ENCODE measurements at places on chromosomes 13 and 19. TPM values are rescaled to one million over a fixed set of nuclear protein-coding genes. Genes with fewer than 3 reads are reported as not detected.

DNA sequence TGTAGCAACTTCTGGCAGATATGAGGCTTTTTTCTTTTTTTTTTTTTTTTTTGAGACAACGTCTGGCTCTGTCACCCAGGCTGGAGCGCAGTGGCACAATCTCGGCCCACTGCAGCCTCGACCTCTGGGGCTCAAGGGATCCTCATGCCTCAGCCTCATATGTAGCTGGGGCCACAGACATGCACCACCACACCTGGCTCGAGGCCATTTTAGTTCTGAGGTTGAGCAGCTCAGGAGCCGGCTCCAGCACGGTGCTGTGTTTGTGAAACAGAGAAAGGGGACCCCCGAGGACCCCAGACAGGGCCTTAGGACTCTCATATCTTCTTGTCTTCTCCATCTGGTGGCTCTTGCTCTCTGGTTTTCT lies 3.4 kb upstream of the FLT3LG start:
- no peak overlapping the region for H3K4me3 ChIP-seq
- peaks cover 48% of the 10 kb centered on the region for H3K4me1 ChIP-seq
- no peaks in the 10 kb centered on the region for H3K27me3 ChIP-seq
- DNase-seq = no peak

Gene VSTM1
- total RNA-seq = not detected

GRCh38 chr19:46014941-46015686 lies 7.7 kb downstream of the PGLYRP1 start:
- peaks cover 31% of the 10 kb centered on the region for H3K27me3 ChIP-seq
- no peak overlapping the region for H3K27ac ChIP-seq
- DNase-seq = no peak
- H3K4me3 ChIP-seq = peak overlapping the region; percentile 68
- peaks cover 18% of the 10 kb centered on the region for H3K4me1 ChIP-seq
- H3K36me3 ChIP-seq = peaks cover 18% of the 10 kb centered on the region

DNA sequence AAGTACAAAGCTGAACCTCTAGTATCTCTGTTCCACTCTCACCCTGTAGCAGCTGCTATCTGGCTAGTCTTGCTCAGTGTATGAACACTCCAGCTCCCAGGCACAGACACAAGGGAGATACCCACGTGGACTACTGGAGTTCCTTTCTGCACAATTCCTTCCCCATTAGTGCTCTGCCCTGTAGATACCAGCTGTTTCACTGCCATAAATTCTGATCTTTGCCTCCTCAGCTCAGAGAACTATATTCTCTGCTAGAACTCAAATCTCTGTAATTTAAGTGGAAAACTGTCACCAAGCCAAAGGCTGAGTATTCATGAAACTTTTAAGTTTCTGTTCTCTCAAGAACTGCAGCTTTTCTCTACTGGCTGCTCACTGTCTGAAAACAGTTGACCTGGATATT lies 273.7 kb downstream of the DIAPH3 start:
- no peak overlapping the region for H3K4me3 ChIP-seq
- H3K36me3 ChIP-seq = no peaks in the 10 kb centered on the region
- no peaks in the 10 kb centered on the region for H3K4me1 ChIP-seq
- DNase-seq = no peak

DNA sequence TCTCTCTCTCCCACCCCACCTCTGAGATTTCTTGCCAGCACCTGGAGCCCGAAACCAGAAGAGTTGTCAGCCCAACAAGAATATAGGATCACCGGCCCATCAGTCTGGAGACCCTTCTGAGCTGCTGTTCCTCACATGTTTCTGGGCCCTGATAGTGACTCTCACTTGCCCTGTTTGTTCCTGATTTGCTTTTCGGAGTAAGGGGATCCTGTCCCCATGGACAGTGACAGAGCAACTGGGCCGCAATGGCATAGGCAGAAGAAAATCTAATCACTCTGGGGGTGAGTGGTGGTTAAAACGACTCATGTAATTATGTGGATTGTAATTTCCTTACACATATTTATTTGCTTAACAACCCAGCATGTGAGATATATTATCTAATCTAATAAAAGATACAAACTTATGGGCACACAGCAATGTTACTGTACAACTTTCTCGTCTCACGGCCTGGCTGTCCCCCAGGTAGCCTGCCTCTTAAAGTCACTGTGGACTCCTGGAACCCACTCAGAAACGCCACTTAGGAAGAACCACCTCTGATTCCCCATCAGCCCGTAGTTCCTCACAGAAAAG lies 663 bp upstream of the SMAD9 start:
- H3K4me3 ChIP-seq = peak overlapping the region; percentile 82
- no peak for DNase-seq
- H3K27ac ChIP-seq = peak overlapping the region; percentile 92
- H3K27me3 ChIP-seq = no peaks in the 10 kb centered on the region
- H3K4me1 ChIP-seq = peaks cover 42% of the 10 kb centered on the region

Gene OR7G1
- total RNA-seq = not detected

Gene SIGLEC6
- 4.4 TPM for total RNA-seq

GRCh38 chr13:102571075-102571474 lies 25.7 kb upstream of the TPP2 start:
- H3K4me1 ChIP-seq = no peaks in the 10 kb centered on the region
- H3K4me3 ChIP-seq = no peak overlapping the region
- no peak for DNase-seq
- H3K36me3 ChIP-seq = no peaks in the 10 kb centered on the region
- no peaks in the 10 kb centered on the region for H3K27me3 ChIP-seq

Gene ANKLE1
- total RNA-seq = 1.4 TPM

Gene PCDH9
- 33.8 TPM for total RNA-seq

Gene UGGT2
- 48.6 TPM for total RNA-seq

Gene AMER2
- not detected for total RNA-seq

DNA sequence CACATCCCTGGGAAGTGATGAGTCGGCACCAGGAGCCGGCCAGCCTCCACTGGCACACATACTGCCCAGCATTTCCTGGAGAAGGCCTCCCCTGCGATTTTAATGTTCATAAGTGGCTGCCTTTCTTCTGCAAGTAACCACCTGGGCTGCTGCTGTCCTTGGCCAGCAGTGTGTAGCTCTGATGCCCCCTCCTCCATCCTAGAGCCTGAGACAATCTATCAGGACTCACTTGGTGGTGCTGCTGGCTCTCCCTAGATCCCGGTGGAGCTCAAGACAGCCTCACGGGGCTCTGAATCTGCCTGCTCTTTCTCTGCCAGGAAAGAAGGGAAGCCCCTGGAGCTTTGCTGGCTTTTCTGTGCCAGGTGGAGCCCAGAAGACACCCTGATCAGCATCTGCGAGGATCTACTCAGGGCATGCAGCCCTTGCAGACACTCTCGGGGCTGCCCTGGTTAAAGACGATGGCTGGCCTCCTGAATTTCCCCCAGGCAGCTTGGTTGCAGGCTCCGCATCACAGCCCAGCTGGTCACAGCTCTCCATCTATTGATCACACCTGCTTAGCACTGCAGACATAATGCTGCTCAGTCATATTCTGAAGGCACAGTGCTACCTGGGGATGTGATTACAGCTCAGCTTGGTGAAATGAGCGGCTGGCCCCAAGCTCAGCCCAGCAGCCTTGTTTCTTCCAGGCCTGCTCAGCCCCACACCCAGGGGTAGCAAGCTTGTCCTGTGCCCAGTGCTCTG lies 122.3 kb downstream of the ZDHHC20 start:
- DNase-seq = no peak
- H3K27me3 ChIP-seq = no peaks in the 10 kb centered on the region
- no peaks in the 10 kb centered on the region for H3K4me1 ChIP-seq
- no peak overlapping the region for H3K27ac ChIP-seq

- no peak for DNase-seq
- H3K27me3 ChIP-seq = no peaks in the 10 kb centered on the region
- no peak overlapping the region for H3K27ac ChIP-seq
- no peak overlapping the region for H3K4me3 ChIP-seq
- peaks cover 8% of the 10 kb centered on the region for H3K4me1 ChIP-seq
- no peaks in the 10 kb centered on the region for H3K36me3 ChIP-seq
Measured at GRCh38 chr19:29760752-29761502, 45.9 kb upstream of the C19orf12 start.

DNA sequence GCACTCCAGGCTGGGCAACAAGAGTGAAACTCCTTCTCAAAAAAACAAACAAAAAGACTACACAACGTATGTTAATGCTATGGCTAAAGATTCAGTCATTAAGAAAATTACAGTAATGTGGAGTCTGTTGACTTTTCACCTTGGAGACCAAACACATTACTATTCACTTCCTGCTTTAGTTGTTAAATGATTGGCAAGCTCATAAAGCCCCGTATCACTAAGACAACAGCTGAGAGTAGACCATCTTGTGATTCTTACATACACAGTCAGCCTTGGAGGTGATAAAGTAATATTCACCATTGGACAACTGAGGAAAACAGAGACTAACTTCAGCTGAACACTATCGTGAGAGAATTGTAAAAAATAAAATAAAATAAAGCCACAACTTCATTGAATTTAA lies 86.5 kb downstream of the KCTD12 start:
- no peak overlapping the region for H3K4me3 ChIP-seq
- H3K36me3 ChIP-seq = no peaks in the 10 kb centered on the region
- H3K27me3 ChIP-seq = no peaks in the 10 kb centered on the region
- H3K27ac ChIP-seq = no peak overlapping the region
- no peaks in the 10 kb centered on the region for H3K4me1 ChIP-seq

Gene CYSLTR2
- total RNA-seq = 0.83 TPM

DNA sequence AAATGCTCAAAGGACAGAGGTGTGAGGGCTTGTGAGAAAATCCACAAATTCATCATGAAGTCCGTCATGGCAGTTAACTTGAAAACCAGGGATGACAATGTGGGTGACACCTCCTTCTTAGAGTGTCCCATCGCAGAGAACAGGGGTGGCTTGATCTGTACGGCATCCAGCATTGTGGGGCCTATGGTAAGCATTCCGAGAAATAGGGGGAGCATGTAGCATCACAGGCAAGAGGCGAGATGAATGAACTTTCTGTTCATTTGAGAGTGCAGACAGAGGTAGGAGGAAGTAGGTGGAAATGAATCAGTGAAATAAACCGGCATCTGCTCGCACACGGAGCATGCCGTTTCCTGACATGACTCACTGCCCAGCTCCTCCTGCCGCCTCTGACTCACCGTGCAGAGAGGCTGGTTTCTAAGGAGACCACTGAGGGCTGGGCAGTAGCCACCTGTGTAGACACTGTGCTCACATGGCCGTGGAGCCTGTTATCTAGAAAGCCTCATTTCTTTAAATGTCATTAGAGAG lies 339.0 kb downstream of the RFC3 start:
- peaks cover 28% of the 10 kb centered on the region for H3K4me1 ChIP-seq
- H3K27me3 ChIP-seq = no peaks in the 10 kb centered on the region
- no peak overlapping the region for H3K4me3 ChIP-seq
- H3K36me3 ChIP-seq = no peaks in the 10 kb centered on the region
- H3K27ac ChIP-seq = peak overlapping the region; percentile 33

DNA sequence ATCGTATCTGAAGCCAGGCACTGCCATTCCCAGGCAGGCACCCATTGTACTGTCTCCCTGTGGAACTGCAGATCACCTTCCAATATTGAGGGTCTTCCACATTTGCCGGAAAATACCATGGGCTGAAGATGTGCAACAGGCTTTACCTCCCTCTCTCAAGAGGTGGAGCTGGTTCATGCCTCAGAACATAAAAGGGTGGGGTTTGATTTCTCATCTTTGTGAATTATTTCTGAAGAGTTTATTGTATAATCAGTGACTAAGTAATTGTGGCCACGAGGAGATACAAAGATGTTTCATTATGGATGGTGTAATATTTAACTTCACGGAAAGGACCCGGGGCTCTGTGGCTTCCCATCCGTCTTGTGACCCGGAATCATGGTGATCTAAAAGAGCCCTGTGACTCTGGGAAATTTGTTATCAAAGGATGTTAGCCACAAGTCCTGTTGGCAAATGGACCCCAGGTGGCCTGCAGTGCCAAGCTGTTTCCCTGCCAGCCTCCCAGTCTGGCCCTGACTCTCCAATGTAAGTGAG lies 230.5 kb downstream of the LACC1 start:
- no peak overlapping the region for H3K27ac ChIP-seq
- no peaks in the 10 kb centered on the region for H3K36me3 ChIP-seq
- H3K4me1 ChIP-seq = peaks cover 38% of the 10 kb centered on the region
- no peaks in the 10 kb centered on the region for H3K27me3 ChIP-seq
- DNase-seq = peak; percentile 70
- no peak overlapping the region for H3K4me3 ChIP-seq

Gene NALCN
- 0.42 TPM for total RNA-seq

Gene PCDH17
- 7.7 TPM for total RNA-seq

Gene GPR18
- total RNA-seq = not detected

- peaks cover 34% of the 10 kb centered on the region for H3K36me3 ChIP-seq
- peaks cover 18% of the 10 kb centered on the region for H3K4me1 ChIP-seq
- peak overlapping the region; percentile 91 for H3K27ac ChIP-seq
- H3K4me3 ChIP-seq = peak overlapping the region; percentile 76
- no peak for DNase-seq
- H3K27me3 ChIP-seq = no peaks in the 10 kb centered on the region
Measured at GRCh38 chr19:52028780-52029123, 573 bp upstream of the ZNF614 start.

GRCh38 chr13:31765138-31765785 lies 25.9 kb downstream of the RXFP2 start:
- DNase-seq = no peak
- H3K4me1 ChIP-seq = no peaks in the 10 kb centered on the region
- H3K27ac ChIP-seq = no peak overlapping the region
- no peak overlapping the region for H3K4me3 ChIP-seq
- no peaks in the 10 kb centered on the region for H3K36me3 ChIP-seq

DNA sequence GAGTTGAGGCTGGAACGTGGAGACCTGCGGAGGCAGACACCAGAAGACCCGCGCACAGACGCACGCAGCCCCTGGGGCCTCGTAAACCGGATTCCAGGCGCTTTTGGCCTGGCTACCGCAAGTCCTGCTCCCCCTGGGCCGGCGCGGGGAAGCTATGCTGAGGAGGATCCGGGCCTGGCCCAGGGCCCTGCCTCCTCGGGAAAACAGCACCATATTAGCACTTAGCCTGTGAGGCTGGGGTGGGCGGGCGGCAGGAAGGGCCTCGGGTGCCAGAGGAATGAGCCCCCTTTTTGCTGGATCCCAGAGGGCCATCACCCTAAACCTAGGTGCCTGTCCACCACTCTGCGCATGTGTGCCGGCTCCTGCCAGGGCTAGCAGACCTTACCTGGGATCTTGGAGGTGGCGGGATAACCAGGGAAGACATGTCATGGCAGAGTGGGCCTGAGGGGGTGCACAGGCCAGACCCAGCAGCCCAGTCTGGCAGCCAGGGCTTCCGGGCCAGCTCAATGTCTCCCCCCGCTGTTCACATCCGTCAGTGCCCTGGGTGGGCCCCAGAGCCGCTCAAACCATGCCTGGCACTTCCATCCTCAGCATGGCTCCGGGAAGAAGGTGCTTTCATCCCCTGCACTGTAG lies 7.3 kb downstream of the ELOF1 start:
- DNase-seq = no peak
- H3K4me1 ChIP-seq = peaks cover 5% of the 10 kb centered on the region
- H3K4me3 ChIP-seq = peak overlapping the region; percentile 25
- H3K27ac ChIP-seq = peak overlapping the region; percentile 89
- no peaks in the 10 kb centered on the region for H3K27me3 ChIP-seq
